T-helper 1 cell treated with Interleukin-12 subunit alpha and Interleukin-12 subunit beta and Interleukin-4 antibody, amounts not matched to agents 30 ng/mL and 1 ng/mL, for 36 hours (primary cell): ENCODE measurements at places on chromosomes 5 and 9. TPM values are rescaled to one million over a fixed set of nuclear protein-coding genes. Genes with fewer than 3 reads are reported as not detected.

SLC6A3 gene
- not detected in 2 replicates for total RNA-seq

PCDH12 gene
- total RNA-seq: 0.81 and 0.98 TPM in 2 replicates

CDC20B gene
- 0.12 and 0.17 TPM in 2 replicates for total RNA-seq

GRHPR gene
- total RNA-seq: 49.6 and 53.9 TPM in 2 replicates

UBE2QL1 gene
- total RNA-seq: 0.39 and 0.41 TPM in 2 replicates

CBY3 gene
- total RNA-seq: not detected in 2 replicates

CDX1 gene
- not detected in 2 replicates for total RNA-seq

PCDHGB5 gene
- total RNA-seq: 0.46 and 0.66 TPM in 2 replicates

CDH6 gene
- total RNA-seq: not detected in 2 replicates

ARID3C gene
- 0.49 TPM in 1 of 2 replicates, not detected in the other for total RNA-seq

GDF9 gene
- 0.22 and 0.37 TPM in 2 replicates for total RNA-seq

SLC25A2 gene
- 0.44 and 0.56 TPM in 2 replicates for total RNA-seq

HARS1 gene
- total RNA-seq: 92.9 and 96.9 TPM in 2 replicates

BARHL1 gene
- not detected in 2 replicates for total RNA-seq

ZNF483 gene
- total RNA-seq: 4.2 and 4.7 TPM in 2 replicates

CATSPER3 gene
- total RNA-seq: 0.80 and 1.5 TPM in 2 replicates

NPDC1 gene
- total RNA-seq: 56.7 and 57.3 TPM in 2 replicates

BASP1 gene
- 0.98 and 1.0 TPM in 2 replicates for total RNA-seq

JADE2 gene
- total RNA-seq: 104 and 112 TPM in 2 replicates

LHX6 gene
- not detected in 2 replicates for total RNA-seq

CCL27 gene
- 0.39 TPM in 1 of 2 replicates, not detected in the other for total RNA-seq

C5 gene
- total RNA-seq: 0.83 and 1.3 TPM in 2 replicates

DOLPP1 gene
- 19.0 and 21.5 TPM in 2 replicates for total RNA-seq

DEPDC1B gene
- 28.9 and 29.5 TPM in 2 replicates for total RNA-seq

PTGS1 gene
- total RNA-seq: 0.27 and 0.34 TPM in 2 replicates
